ENCODE measurements at places on chromosomes 13 and 19.
A peak's percentile ranks its signal among the peaks of the same experiment; 100 is the strongest.

DNA sequence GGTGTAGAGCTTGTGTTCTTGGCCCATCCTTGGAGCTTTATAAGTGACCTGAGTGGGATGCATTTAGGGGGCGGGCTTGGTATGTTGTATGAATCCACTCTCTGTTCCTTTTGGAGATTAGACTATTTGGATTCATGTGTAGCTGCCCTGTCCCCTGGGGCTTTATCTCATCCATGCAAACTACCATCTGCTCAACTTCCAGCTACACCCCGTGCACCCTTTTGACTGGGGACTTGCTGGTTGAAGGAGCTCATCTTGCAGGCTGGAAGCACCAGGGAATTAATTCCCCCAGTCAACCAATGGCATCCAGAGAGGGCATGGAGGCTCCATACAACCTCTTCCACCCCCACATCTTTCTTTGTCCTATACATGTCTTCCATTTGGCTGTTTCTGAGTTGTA is 6.1 kb downstream of the CLEC4M start:
- no peak for DNase-seq

GRCh38 chr13:91280801-91281200 is 66.7 kb upstream of the MIR17HG start:
- DNase-seq: no peak

DNA sequence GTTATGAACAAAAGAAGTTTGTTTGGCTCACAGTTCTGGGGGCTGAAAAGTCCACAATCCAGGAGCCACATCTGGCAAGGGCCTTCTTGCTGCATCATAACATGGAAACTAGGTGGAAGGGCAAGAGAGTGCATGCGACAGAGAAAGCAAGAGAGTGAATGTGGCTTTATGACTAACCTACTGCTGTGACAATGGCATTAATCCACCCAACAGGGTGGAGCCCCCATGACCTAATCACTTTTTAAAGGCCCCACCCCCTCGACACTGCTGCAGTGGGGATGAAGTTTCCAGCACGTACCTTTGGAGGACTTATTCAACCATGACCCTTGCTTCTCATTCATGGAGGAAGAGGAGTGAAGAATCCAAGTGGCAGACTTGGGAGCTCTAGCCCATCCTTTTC is 30.0 kb upstream of the RFXAP start:
- DNase-seq: no peak

DNA sequence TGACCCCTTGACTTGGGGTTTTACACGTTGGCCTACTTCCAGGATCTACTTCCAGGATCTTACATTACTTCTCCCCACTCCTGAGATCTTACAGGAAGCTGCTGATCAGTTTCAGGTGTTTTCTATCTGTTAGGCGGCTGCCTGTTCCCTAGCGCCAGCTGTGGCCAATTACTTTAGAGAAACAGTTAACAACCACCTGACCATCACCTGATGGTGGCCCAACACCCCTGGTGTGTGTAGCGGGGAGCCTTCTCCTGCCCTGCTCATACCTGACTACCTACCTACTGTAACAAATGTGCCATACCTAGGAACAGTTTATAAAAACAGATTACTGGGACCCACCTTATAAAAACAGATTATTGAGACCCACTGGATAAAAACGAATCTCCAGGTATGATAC is 2.8 kb upstream of the POP4 start:
- DNase-seq: no peak

DNA sequence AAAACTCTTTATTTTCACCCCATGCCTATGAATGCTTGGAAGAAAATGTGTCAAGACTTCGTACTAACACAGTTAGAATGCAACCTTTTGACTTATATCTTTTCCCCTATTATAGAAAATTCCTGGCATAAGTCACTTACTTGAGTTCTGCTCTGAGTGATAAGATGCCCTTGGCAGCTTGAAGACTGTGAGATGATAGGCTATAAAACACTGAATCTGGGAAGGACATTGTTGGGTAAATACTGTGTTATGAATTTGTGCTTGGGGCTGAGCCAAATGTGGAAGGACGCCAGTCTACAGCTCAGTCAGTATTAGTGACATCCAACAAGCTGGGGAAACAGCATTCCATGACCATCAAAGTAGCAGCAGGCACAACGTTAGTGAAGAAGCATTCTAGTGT is 368.0 kb upstream of the SGCG start:
- peak; percentile 16 for DNase-seq

DNA sequence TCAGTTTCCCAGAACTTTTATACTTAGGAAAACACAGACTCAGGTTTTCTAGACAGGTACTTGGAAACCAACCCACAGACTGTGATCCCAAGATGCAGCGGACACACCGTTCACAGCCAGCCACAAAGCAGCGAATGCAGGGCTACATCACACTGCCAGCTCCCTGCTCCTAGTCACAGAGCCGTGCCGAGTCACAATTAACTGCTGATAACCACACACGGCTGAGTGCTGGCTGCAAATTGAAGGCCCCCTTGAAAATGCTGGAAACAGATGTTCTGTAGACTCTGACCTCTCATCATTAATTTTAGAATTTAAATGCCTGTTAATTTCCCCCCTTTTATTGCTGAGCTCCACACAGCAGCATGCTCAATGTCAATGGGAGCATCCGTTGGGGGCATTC is 78.6 kb upstream of the SIAH3 start:
- no peak for DNase-seq

DNA sequence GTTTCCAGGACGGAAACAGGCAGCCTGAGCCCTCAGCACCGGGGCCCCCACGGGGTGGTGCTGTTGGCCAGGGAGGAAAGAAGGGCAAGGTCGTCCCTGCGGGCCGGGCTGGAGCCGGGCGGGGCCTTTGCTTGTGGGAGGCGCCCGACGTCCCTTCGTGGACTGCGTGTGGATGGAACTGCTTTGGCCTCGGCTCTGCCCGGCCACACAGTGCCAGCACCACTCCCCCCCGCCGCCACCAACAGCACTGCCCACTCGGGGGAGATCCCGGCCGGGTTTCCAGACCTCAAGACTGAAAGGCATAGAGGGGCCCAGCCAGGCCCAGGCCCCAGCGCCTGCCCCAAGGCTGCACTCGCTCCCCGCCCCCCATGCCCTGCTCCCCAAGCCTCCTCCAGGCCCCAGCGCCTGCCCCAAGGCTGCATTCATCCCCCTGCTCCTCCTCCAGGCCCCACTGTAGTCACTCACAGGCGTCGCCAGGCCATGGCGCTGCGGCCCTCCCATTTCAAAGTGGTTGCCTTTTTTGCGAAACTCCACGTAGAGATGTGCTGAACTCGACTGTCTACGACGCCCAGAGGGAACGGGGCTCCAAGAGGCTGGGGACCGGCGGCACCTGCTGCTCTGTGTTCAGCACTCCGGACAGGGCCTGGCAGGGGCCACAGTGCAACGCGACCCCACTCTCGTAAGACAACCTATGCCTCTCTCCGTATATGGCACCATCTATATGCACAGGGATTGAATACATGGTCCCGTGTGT is 22.5 kb downstream of the C13orf46 start:
- peak; percentile 32 for DNase-seq

DNA sequence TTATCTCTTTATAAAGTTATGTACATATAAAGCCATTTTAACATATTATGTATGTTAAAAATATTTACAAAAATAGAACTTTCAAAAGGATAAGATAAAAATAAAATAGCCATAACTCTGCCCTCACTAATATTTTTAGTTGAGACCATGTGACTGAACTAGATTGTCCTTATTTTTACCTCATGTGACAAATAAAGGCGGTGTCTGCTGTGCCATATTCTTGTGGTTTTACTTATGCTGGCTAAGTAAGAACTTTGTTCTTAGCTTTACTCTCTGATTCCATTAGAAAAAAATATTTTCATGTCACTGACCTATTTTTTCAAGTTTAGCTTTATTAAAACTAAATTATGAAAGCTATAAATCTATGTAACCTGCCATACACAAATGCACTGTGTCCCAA is 135.6 kb upstream of the TSC22D1 start:
- DNase-seq: no peak

- DNase-seq: no peak
Observed at GRCh38 chr13:99834246-99834645, 137.3 kb downstream of the ZIC5 start.

DNA sequence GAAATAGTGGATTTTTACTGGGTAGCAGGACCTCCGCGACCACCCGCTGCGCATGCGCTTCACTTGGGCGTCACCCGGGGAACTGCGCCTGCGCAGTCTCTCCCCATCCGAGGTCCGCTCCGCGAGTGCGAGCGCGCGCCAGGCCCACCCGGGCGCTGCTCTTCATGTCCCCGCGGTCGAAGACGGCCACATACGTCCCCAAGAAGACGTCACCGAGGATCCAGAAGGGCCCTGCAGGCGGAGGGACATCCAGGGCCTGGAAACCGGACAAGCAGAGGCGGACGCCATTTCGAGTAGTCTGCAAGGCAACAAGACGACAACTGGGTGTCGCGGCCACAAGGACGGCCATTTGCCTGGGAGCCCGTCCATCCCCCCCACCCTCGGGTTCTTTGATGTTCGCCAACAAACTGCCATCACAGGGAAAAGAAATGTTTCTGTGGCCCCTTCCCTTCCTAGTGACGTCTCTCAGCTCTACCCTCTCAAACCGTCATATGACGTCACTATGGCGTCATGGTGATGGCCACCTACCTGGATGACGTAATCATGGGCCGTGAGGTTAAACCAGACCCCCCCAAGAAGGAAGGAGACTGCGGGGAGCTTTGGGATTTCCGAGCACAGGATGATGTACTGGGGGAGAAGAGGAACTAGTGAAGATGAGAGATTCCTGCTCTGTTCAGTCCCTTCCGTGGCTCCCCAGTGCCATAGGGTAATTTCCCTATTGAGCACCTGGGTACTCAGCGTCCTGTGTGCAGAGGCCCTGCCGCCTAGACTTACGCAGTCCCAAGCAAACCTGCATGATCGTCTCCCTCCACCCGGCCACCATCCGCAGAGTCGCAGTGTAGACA is 6.7 kb downstream of the NAPSA start:
- peak; percentile 63 for DNase-seq

DNA sequence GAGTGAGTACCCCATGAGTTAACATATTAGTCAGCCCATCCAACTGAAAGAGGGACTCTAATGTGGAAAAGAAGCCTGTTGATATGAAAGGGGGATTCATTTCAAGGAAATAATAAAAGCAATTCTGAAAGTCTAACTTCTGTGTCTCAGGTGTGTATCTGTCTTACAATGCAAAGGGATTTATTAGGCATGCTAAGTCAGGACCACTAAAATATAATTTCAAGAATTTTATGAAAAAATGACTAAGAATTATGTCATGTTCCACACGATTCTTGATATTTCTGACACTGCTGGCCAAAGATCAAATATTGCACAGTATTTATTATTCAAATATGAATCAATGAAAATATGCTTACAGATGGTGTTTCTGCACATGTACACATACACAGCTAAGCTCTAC is 130.8 kb downstream of the KLF12 start:
- DNase-seq: no peak

- peak; percentile 36 for DNase-seq
Observed at GRCh38 chr13:113275387-113275786, 21.7 kb upstream of the LAMP1 start.

- DNase-seq: peak; percentile 19
Observed at GRCh38 chr19:50264483-50265186, 61.2 kb downstream of the MYH14 start.

DNA sequence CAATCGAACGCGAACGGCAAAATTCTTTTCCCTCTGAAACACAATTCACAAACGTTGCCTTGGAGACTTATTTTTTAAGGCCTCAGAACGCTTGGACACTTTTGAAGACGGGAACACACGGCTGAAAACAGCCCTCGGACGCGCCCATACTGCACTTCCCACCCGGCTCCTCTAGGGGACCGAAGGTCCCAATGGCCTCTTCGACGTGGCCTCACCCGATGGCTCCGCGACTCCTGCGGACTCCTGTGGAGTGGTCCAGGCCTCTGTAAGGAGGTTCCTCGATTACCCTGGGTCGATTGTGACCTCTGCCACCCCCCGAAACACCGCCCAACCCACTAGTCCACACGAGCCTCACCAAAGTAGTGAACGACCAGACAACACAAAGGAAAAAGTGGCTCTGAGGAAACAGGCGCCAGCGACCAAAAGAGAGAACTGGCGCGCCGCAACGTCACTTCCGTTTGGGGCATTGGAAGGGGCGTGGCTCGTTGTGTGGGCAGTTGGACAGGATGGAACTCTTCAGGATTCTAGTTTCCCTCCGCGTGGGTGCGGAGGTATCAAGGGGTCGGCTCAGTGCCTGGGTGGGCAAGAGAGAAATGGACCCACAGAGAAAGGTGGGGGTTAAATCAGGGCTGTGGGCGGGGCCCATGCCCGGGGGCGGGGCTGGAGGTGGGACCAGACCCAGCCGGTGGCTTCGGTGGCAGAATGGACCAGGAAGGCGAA is at the start of gene ZNF560:
ZNF560 (minus strand) TSS at position 434 of the 720 bp plus-strand sequence. CDS start 23,303 bp downstream, outside the sequence.
- DNase-seq: no peak

DNA sequence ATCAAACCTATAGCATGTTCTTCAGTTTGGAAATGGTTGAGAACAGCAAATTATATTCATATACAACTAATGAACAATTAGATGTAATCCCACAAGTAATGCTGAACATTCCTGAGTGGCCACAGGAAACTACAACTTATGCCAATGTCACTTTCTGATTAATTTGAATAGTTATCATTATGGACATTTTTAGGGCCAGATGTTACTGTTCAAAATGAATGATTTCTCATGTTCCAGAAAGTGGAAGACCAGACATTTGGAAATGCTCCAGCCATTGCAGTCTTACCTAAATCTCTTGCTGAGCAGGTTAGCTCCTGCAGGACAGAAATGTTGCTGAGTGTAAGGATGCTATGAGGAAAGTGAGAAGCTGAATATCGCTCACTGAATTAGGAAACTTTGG is 819.8 kb downstream of the PCDH9 start:
- DNase-seq: no peak

- peak; percentile 8 for DNase-seq
Observed at GRCh38 chr13:83765796-83766195, 116.5 kb downstream of the SLITRK1 start.

DNA sequence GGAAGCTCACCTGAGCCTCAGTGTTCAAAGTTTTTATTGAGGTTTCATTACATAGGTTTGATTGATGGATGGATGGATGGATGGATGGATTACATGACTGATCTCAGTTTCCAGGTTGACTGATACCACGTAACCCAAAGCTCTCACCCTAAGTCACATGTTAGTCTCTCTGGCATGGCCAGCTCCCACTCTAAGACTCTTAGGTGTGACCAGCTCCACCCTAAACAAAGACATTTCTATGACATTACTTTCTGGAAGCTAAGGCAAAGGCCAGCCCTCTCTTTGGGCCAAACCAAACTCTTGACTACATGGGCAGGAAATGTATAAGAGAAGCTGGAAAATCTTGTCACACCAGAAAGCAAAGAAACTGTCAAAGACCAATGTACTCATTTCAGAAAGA is 28.6 kb downstream of the POLR1D start:
- DNase-seq: no peak

- no peak for DNase-seq
Observed at GRCh38 chr13:73096173-73096572, 37.4 kb downstream of the KLF5 start.

GRCh38 chr19:54653181-54653809 is 9.5 kb upstream of the LILRB4 start:
- DNase-seq: no peak
